M059J (cell line): ENCODE measurements at places on chromosomes 1 and 21. TPM values are rescaled to one million over a fixed set of nuclear protein-coding genes. Genes with fewer than 3 reads are reported as not detected.

The KCND3 gene
- total RNA-seq, result not detected in 2 replicates

The SH2D1B gene
- 0.05 and 0.71 TPM in 2 replicates for total RNA-seq

The VCAM1 gene
- total RNA-seq, result 2.8 and 5.0 TPM in 2 replicates

The AGT gene
- 0.42 TPM in 1 of 2 replicates, not detected in the other for total RNA-seq

The PDZK1IP1 gene
- 0.49 and 0.81 TPM in 2 replicates for total RNA-seq

The NBPF10 gene
- total RNA-seq, result 0.66 and 1.4 TPM in 2 replicates

The LORICRIN gene
- total RNA-seq, result not detected in 2 replicates

The CD52 gene
- total RNA-seq, result not detected in 2 replicates

The MXRA8 gene
- total RNA-seq, result 0.25 and 2.6 TPM in 2 replicates

The SZRD1 gene
- 91.1 and 125 TPM in 2 replicates for total RNA-seq

The GON4L gene
- 12.0 and 22.0 TPM in 2 replicates for total RNA-seq

The S100A5 gene
- not detected in 2 replicates for total RNA-seq

The FBXO42 gene
- total RNA-seq, result 13.8 and 29.2 TPM in 2 replicates

The SFT2D2 gene
- total RNA-seq, result 31.0 and 49.0 TPM in 2 replicates

The OR2AK2 gene
- total RNA-seq, result not detected in 2 replicates

The HMCN1 gene
- total RNA-seq, result 1.6 and 2.1 TPM in 2 replicates

The COL24A1 gene
- total RNA-seq, result 0.69 and 2.2 TPM in 2 replicates

The RGS18 gene
- total RNA-seq, result not detected in 2 replicates

The SLC35F3 gene
- 0.64 and 1.7 TPM in 2 replicates for total RNA-seq

The LMX1A gene
- total RNA-seq, result not detected in 2 replicates

The ATAD3C gene
- total RNA-seq, result not detected in 2 replicates

The TSTD1 gene
- total RNA-seq, result 0.27 and 0.44 TPM in 2 replicates

The CFAP107 gene
- total RNA-seq, result not detected in 2 replicates

The L1TD1 gene
- total RNA-seq, result not detected in 2 replicates

The TCHH gene
- total RNA-seq, result not detected in 2 replicates

The ASTN1 gene
- total RNA-seq, result 0.02 TPM in 1 of 2 replicates, not detected in the other

The TMCC2 gene
- total RNA-seq, result 0.69 and 2.7 TPM in 2 replicates

The RGS1 gene
- not detected in 2 replicates for total RNA-seq

The HSPB7 gene
- 1.4 and 1.9 TPM in 2 replicates for total RNA-seq

The HAPLN2 gene
- total RNA-seq, result not detected in 2 replicates

The TAF12 gene
- total RNA-seq, result 41.4 and 49.3 TPM in 2 replicates

The SNX7 gene
- 50.1 and 62.8 TPM in 2 replicates for total RNA-seq

The TENT5C gene
- 4.5 and 6.3 TPM in 2 replicates for total RNA-seq

The GJA9 gene
- total RNA-seq, result not detected in 2 replicates

The NFASC gene
- total RNA-seq, result 17.6 and 24.1 TPM in 2 replicates

The TNNI3K gene
- total RNA-seq, result not detected in 2 replicates

The PRDM16 gene
- total RNA-seq, result not detected in 2 replicates

The SEC16B gene
- total RNA-seq, result 0.79 and 1.2 TPM in 2 replicates

The CELA3B gene
- total RNA-seq, result not detected in 2 replicates

The AMY1C gene
- total RNA-seq, result not detected in 2 replicates

The MSH4 gene
- total RNA-seq, result not detected in 2 replicates

The RHBG gene
- total RNA-seq, result not detected in 2 replicates

The VWA1 gene
- total RNA-seq, result 0.12 and 1.1 TPM in 2 replicates

The OR10K1 gene
- not detected in 2 replicates for total RNA-seq

The OR10J1 gene
- total RNA-seq, result not detected in 2 replicates

The CACNA1S gene
- total RNA-seq, result not detected in 2 replicates

The PUM1 gene
- 38.6 and 60.2 TPM in 2 replicates for total RNA-seq

The GJA5 gene
- total RNA-seq, result 1.3 and 2.6 TPM in 2 replicates

The CR1 gene
- total RNA-seq, result not detected in 2 replicates

The BTBD8 gene
- 4.6 and 6.9 TPM in 2 replicates for total RNA-seq

The RHBDL2 gene
- total RNA-seq, result 4.1 and 5.7 TPM in 2 replicates

The PAQR7 gene
- total RNA-seq, result 6.5 and 6.8 TPM in 2 replicates

The TBCE gene
- 20.8 and 30.3 TPM in 2 replicates for total RNA-seq

The PADI2 gene
- total RNA-seq, result 0.12 and 1.3 TPM in 2 replicates

The CLCA4 gene
- total RNA-seq, result not detected in 2 replicates
